Foreskin melanocyte (primary cell): ENCODE measurements at places on chromosomes 16 and 17.

- DNase-seq = no peak
Measured at GRCh38 chr16:58421059-58421458, 28.8 kb downstream of the GINS3 start.

DNA sequence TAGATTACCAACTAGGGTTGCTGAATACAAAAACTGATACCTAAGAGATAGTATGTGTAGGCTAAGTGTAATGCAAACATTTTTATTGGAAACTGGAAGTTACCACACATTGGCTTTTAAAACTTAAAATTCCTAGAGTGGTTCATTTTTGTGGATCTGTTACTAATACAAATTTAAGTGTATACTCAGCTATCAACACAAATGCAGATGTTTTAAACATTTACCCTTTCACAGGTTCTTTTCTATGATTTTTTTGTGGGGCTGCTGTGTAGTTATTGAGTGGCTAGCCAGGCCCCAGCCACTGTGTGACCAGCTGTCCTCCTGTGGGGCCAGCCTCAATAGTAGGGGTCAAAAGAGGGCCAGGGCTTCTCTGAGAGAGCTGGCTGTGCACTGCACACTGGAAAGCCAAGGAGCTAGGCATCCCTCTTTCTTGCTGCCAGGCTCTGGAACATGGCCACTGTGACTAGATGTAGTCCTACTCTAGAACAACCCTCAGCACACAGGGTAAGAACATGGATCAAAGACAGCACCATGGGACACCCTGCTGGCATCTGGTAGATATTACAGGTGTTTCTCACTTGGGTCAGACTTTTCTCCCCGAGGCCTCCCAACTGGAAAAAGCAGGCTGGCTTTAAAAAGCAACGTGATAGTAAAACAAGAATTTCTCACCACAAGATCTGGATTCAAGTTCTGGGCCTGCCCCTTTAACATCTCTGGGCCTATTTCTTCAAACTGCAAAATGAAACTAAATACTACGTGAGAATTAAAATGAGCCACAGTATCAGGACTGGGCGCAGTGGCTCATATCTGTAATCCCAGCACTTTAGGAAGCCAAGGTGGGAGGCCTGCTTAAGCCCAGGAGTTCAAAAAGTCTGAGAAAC, 7.3 kb upstream of the VEZF1 start:
- peak; percentile 70 for DNase-seq

DNA sequence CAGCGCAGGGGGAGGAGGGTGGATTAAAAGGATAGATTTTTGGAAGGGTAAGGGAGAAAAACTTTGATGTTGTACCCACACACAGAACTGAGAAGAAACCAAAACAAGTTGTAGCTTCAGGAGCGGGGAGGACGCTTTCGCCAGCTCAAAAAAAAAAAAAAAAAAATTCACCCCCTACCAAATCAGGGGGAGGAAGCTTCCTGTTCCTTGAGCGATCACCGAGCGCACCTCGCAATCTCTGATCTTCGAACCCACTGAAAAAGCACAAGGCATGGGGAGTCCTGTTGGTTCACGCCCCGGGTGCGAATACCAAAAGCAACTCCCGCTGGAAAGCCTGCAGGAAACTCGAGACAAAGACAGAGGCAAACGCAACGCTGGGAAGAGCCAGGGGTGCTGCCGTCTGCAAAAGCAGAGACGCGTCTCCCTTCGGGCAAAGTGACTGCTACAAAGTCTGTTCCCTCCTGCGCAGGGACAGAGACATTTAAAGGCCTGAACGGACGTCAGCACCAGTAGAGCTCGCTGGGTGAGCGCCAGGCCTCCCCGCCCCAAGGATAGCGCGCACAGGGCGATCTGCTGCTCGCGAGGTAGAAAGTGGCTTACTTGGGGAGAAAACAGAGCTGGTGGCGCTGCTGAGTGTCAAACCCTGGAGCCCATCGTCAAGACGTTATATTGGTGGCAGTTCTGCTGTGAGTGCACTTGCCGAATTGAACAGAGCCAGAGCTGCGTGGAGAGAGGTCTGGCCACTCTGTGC, 190.4 kb downstream of the USP22 start:
- DNase-seq = peak; percentile 28

- DNase-seq = no peak
Measured at GRCh38 chr17:41325611-41326010, 10.1 kb upstream of the KRTAP17-1 start.

DNA sequence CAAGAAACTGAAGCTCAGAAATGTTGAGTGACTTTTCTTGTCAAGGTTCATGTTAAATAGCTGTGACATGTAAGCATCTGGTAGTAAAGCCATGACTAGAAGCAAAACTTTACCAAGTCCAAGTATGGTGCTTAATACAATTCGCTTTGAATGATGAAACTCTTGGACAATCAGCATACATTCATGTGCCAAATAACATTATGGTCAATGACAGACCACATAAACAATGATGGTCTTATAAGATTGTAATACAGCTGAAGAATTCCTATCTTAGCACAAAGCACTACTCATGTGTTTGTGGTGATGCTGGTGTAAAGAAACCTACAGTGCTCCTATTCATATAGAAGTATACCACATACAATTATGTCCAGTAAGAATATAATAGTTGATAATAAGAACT, 97.1 kb upstream of the RPRML start:
- peak; percentile 99 for DNase-seq

DNA sequence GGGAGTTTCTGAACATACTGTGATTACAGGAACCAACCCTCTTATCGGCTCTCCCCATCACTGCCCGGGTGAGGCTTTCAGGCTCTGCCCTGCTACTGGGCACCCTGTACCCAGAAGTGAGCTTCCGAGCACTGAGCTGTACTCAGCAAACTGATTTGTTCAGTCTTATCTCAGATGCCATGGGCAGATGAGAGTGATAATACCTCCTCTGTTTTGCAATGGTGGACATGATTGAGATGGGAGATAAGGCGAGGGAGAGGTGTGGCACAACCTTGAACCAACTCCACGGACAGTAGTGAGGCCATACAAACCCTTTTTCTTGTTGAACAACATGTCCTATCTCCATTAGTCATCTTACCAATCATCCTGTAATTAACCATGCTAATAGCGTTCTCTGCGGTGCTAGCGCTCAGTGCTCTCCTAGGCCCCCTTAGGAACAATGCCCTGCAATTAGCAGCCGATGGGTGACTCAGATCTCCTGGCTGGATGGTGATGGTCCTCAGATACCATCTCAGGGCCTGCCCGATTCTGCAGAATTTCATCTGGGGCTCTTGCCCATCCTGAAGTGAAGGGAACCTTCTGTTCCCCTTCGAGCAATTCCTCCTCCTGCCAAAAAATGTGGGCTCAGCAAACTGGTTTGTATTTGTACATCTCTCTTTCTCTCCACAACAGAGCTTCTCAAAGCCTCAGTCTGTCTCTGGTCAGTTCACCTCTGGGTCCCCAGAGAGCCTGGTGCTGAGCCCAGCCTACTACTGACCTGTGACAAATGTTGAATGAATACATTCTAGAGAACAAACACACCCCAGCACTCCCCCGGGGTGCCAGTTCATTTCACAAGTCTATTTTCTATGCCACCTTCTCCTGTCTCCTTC, 139.3 kb upstream of the IRX3 start:
- no peak for DNase-seq

- no peak for DNase-seq
Measured at GRCh38 chr17:8257801-8258200, 8.7 kb downstream of the PFAS start.

GRCh38 chr16:62805221-62805857, 769.1 kb upstream of the CDH8 start:
- DNase-seq = no peak

DNA sequence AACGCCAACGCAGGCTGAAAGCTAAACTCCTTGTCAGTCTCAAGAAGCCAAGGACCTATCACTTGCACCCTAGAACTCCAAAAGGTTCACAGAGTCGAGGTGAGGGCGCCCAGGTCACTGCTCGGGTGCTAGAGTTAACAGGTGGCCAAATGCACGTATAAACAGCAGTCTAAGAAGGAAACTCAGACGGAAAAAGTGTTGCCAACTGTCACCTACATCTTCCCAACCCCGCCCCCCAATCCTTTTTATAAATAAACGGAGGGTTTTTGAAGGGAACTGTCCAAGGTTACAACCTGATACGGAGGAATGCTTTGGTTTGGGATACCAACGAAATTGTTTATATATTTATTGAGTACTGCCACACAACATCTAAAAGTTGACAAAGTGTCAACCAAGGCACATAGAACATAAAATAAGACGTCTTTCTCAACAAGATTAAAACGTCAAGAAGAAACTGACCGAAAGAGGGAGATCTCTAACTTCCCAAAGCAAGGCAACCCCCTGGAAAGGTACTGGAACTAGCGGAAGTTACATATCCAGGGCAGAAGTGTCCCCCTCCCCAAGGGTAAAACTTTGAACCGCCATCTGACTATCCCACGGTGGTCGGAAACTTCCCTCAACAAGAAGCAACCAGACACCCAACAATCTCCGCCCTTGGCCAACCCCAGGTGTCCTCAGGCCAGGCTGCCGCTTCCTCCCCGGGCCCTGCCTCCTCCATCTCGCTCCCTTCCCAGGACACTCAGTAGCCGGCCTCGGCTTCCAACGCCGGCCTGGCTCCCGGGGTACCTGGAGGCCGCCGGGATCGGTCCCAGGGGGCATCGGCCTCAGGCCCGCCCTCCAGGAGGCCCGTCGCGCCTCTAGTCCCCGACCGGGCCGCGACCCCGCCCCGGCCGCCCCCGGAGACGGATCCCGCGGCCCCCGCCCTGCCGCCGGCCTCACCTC, 982 bp downstream of the SPAG9 start:
- DNase-seq = peak; percentile 54

DNA sequence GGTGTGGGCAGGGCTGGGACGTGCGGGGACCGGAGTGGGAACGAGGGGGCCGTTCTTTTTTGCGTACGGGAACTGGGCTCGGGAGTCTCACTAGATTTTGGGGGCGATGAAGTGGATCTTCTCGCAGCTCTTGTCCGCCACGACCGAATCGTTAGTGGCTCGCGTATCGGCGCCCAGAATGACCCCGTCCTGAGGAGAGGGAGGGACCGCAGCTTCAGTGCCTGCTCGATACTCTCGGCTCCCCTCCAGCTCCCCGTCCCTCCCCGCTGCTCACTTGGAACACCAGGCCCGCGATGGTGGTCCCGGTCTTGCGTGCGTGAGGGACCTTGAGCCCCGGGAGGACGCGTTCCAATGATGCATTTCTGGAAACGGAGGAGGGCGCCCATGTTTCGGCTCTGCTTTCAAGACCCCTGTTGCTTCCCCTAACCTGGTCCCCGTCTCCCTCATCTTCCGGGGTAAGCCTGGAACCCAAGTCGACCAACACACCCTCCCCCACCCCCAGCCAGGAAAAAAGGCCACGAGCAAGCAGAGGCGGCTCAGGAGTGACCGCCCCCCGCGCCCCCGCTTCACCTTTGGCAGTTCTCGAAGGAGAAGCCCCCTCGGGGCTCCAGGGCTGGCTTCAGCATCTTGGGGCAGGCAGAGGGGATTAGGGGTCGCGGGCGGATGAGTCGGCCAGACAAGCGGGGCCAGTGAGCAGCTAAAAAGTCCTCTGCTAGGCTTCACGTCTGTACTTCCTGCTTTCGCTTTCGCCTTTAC, at the start of gene PSMB10:
Gene PSMB10, minus strand, starts transcription at position 727 of the 756 bp plus-strand sequence. Its CDS starts 101 bp downstream, at position 626.
- peak; percentile 53 for DNase-seq

GRCh38 chr17:4582691-4583090, 1.6 kb upstream of the SMTNL2 start:
- no peak for DNase-seq

- DNase-seq = no peak
Measured at GRCh38 chr17:72021417-72022041, 99.3 kb upstream of the SOX9 start.

GRCh38 chr16:83420206-83420760, 387.5 kb upstream of the HSBP1 start:
- DNase-seq = peak; percentile 20

DNA sequence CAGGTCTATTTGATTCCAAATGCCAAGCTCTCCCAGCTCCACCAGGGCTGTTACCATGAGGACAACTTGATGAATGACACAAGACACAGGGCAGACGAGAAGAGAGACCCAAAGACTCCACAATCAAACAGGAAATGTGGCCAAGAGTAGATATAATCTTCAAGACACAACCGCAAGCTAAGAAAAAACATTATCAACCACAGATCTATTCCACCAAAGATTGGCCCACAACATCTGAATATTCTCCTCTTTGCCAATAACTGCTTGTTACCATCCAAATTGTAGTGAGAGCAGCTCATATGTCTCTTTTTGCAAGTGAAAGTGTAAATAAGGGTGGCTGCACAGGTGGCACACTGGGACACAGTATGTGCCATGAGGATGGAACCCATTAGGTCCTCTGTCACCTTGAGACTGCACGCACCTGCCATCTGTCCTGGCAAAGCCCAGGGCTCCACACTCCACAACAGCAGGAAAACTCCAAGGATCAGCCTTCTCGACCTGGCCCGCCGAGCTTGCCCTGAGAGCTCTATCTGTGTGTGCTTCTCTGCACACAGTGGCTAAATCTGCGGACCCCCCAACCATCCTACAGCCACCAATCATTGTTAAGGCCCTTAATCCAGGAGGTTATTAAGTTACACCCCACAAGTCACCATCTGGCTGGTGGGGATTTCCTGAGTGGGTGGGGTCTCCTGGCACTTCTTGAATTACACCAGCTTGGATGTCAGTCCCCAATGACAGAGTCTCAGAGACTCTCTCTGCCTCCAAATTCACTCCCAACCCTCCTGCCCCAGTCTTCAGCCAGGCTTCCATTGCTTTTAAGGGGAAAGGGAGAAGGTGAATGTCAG, 50.5 kb downstream of the DYNLRB2 start:
- DNase-seq = no peak

DNA sequence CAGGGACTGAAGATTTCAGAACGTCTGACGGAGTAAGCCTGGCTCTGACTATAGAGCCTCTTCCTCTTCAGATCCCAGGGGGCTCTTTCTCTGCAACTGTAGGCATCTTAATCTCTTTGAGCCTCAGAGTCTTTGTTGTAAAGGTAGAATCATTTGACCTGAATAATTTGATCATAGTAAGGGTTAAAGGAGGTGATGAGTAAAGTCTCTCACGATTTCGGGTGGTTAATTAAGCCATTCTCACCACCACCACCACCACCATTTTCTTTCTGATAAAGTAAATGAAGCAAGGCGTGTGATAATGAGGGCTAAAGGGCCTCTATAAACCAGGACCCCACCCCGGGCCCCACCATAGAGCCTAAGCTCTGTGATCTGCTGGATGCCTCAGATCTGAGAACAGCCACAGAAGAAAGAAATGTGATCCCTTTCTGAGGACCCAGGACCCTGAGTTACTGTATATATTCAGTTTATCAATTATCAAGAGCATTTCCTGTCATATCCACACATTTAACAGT, 33.0 kb upstream of the ADAMTS18 start:
- DNase-seq = no peak
